ENCODE measurements at places on chromosomes 5 and 9. TPM values are rescaled to one million over a fixed set of nuclear protein-coding genes. Genes with fewer than 3 reads are reported as not detected.
A peak's percentile ranks its signal among the peaks of the same experiment; 100 is the strongest.

GRCh38 chr9:127838375-127839078 lies 15.9 kb downstream of the ENG start:
- no peaks in the 10 kb centered on the region for H3K36me3 ChIP-seq
- no peak overlapping the region for H3K4me3 ChIP-seq
- no peaks in the 10 kb centered on the region for H3K27me3 ChIP-seq
- peaks cover 38% of the 10 kb centered on the region for H3K4me1 ChIP-seq
- no peak for DNase-seq

- DNase-seq = no peak
- no peaks in the 10 kb centered on the region for H3K27me3 ChIP-seq
- peaks cover 17% of the 10 kb centered on the region for H3K4me1 ChIP-seq
- no peak overlapping the region for H3K27ac ChIP-seq
- H3K4me3 ChIP-seq = no peak overlapping the region
Observed at GRCh38 chr5:173764332-173765028, 123.7 kb upstream of the CPEB4 start.

FOXE1 gene
- total RNA-seq = not detected

DNA sequence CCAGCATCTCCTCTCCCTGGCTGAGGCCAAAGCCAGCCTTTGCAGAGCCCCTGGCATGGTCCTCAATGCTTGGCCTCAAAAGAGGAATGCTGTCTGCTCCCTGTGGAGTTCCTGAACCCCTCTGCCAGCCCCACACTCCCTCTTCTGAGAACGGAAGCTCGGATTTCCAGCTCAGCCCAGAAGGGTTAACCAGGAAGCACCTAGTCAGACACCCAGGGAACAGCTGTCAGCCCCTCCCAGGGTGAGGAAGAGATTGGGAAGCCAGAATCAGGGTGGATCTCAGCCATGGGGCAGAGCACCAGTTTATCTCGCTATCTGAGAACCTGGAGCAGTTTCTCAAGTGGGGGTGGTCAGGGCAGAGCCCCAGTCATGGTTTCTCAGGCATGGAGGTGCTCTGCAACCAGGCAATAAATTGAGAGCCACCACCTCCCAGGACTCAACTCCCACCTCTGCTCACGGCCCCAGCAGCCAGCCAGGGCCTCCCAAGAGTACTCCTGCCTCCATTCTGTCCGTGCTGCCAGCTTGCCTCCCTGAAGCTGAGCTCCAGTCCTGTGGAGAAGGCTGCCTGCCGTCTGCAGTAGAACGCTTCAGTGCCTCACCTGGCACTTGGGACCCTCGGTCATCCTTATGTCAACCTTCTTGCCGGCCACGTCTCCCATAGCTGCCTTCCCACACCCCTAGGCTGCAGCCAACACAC lies 7.6 kb downstream of the FOXE1 start:
- H3K4me1 ChIP-seq = peaks cover 11% of the 10 kb centered on the region
- no peak overlapping the region for H3K4me3 ChIP-seq
- no peaks in the 10 kb centered on the region for H3K36me3 ChIP-seq

DNA sequence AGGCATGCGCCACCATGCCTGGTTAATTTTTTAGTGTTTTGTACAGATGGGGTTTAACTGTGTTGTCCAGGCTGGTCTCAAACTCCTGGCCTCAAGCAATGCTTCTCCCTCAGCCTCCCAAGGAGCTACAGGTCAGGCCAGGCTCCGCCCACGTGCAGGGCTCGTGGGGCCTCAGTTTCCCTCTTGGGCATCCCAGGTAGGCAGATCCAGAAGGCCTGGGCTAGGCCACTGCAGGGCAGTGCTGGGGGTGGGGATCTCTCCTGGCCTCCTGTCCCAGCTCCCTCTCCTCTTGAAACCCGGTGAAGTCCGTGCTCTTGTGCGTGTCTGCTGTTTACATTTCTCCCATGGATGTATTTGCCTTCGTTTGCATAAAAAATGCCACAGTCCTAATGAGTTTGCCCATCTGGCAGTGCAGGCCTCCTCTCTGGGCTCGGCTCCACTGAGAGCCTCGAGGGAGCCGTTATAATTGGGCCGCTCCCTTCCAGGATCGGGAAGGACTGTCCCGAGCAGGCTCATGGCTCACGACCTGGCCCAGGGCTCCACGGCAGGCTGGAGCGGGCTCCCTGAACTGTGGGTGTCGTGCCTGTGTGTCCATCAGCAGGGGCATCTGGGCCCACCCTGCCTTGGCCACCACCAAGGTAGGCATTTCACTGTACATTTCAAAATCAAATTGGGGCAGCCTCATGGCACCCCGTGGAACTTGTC lies 52.6 kb upstream of the RUFY1 start:
- peaks cover 4% of the 10 kb centered on the region for H3K4me1 ChIP-seq
- no peak overlapping the region for H3K4me3 ChIP-seq
- H3K36me3 ChIP-seq = no peaks in the 10 kb centered on the region
- no peaks in the 10 kb centered on the region for H3K27me3 ChIP-seq
- no peak overlapping the region for H3K27ac ChIP-seq

GRCh38 chr5:122367456-122367855 lies 55.4 kb downstream of the SNCAIP start:
- no peaks in the 10 kb centered on the region for H3K27me3 ChIP-seq
- no peaks in the 10 kb centered on the region for H3K4me1 ChIP-seq
- peak; percentile 92 for DNase-seq
- H3K36me3 ChIP-seq = no peaks in the 10 kb centered on the region
- H3K27ac ChIP-seq = no peak overlapping the region
